ENCODE measurements at places on chromosomes 5 and 9.

GRCh38 chr5:16160706-16161105 lies 18.9 kb downstream of the MARCHF11 start:
- DNase-seq, result no peak

DNA sequence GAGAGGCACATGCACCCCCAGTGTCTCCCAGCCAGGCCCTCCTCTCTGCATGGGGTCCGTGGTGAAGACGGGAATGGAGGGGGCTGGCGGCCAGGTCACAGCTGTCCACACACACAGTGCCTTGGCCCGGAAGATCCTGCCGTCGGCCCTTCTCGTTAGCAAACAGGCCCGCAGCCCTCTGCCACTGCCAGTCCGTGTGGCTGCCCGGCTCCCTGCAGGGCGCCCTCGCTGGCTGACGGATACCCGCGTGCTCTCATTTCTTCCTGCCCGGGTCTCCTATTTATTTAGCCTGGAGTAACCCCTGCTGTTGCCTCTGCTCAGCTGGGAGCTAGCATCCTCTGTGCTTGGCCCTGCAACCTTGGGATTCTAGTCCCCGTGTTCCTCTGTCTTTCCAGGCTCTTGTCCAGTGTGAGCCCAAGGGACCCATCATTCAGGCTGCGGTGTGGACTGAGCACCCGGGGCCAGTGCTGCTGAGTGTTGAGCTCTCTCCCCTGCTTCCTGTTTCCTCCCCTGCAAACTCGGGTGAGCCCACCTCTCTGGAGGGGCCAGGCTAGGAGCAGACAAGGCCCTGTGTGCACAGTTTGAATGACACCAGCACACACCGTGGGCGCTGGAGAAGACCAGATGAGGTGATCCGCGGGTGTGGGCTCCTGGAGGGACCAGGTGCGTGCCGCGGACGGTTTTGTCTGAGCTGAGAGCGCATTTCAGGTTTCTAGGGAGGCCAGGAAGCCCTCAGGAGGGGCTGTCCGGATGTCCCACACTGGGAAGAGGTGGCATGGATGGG lies 14.6 kb upstream of the RNU6ATAC start:
- peak; percentile 83 for DNase-seq

DNA sequence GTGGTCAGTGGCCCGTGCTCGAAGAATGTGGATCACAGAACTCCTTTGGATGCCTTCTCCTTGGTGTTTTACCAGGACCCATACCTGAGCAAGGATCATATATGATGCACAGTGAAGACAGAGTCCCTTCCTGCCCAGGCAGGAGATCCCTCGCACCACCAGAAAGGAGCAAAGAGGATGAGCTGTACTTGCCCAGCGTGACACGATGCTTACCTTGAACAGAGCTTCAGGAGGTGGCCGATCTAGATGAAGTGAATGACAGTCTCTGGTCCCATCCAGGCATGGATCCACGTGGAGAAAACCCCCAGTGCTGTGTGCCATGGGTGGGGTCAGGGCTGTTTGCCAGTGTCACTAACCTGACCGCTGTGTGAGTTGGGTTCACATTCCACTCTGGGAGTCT lies 455.4 kb downstream of the GADD45G start:
- no peak for DNase-seq

- DNase-seq, result no peak
Observed at GRCh38 chr5:124310453-124310852, 436.0 kb downstream of the ZNF608 start.

DNA sequence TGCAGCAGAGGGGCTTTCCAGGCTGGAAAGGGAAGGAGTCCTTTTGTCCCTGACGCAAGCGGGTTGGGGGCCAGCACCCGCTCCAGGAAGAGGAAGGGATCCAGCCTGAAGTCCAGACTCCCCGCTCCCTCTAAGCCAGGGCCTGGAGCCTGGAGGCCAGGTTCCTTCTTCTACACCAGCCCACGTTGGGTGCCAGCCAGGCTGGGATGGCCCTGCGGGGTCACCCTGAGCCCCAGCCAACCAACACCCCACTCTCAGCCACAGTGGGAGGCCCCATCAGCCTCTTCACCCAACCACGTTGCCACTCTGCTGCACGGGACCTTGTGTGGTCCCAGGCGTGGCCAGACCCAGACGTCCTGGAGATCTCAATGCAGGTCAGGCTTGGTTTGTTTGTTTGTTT lies 970 bp upstream of the FUT7 start:
- no peak for DNase-seq

DNA sequence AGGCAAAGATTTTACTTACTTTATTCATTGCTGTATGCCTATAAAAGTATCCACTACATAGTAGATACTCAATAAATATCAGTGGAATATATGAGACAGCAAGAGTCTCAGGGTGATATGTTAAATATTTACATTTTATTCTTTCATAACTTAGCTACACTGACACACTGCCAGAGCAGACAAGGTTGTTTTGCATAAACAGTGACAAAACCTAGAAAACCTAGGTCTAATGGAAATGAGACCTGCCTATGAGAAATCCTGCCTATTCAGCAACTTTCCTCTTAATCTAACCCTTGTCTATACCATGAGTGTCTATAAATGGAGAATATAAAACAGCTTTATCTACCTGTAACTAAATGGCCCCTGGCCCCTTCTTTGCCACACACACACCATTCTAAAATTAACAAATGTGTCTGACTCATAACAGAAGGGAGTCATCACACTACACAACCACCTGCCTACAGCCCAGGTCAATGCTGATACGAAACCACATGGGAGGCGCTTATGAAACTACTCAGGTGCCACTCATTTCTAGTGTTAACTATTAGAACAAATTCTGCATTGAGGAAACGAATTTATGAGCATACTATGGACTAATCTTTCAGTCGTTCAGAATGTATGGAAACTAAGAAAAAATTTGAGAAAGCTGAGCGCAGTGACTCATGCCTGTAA lies 60.3 kb downstream of the UBAP2 start:
- no peak for DNase-seq

DNA sequence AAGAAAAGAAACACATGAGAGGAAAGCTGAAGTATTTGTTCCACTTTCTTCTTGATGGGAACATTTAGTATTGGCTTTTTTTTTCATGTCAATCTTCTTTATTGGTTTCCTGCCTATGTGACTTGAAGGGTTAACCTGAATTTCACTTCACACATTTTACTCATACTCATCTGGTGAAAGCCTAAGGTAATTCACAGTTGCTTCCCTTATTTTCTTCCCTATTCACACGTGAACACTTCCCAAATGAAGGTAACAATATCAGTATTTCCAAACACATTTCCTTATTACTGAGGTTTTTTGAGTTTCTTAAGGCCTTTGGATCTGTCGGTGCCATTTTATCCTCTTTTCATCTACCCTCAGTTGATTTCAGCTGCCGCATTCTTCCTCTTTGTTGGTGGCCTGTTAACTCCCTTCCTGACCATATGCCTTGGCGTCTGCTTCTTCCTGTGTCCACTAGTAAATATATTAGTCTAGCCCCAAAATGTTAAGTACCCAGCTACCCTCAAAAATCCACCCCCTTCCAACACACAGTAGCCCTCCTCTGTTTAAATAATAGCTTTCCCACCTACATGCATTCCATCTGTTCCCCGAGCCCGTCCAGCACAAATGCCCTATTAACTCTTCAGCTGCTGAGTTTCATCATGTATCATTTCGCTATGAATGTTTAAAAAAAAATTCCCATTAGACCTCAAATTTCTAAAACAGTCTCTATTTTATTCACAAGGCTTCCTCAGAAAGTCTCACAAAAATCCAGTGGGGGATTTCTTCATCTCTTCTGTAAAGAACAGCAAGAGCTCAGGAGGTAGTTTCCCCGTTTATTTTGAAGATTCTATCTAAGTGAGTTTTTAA lies 97.3 kb downstream of the USP20 start:
- DNase-seq, result no peak

- DNase-seq, result no peak
Observed at GRCh38 chr9:70409280-70409679, 5.2 kb downstream of the KLF9 start.

GRCh38 chr9:135409286-135410200 lies 70.0 kb upstream of the PPP1R26 start:
- DNase-seq, result no peak

DNA sequence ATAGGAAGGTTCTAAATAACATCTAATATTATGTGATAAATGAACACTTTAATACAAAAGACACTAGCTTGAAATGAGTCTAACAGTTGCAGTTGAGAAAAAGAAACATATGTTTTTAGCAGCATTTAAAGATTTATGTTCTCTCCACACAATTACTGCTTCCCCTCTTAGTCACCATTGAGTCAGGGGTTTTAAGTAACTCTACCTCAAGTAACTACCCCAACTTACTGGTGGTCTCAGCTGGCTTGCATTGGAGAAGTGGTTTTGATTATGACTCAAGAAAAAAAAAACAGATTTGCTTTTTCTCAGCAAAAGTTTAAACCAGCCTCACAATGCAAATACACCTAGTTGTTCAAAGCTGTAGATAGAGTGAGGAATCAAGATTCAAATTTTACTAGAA lies 1216.5 kb upstream of the CDH9 start:
- DNase-seq, result no peak

DNA sequence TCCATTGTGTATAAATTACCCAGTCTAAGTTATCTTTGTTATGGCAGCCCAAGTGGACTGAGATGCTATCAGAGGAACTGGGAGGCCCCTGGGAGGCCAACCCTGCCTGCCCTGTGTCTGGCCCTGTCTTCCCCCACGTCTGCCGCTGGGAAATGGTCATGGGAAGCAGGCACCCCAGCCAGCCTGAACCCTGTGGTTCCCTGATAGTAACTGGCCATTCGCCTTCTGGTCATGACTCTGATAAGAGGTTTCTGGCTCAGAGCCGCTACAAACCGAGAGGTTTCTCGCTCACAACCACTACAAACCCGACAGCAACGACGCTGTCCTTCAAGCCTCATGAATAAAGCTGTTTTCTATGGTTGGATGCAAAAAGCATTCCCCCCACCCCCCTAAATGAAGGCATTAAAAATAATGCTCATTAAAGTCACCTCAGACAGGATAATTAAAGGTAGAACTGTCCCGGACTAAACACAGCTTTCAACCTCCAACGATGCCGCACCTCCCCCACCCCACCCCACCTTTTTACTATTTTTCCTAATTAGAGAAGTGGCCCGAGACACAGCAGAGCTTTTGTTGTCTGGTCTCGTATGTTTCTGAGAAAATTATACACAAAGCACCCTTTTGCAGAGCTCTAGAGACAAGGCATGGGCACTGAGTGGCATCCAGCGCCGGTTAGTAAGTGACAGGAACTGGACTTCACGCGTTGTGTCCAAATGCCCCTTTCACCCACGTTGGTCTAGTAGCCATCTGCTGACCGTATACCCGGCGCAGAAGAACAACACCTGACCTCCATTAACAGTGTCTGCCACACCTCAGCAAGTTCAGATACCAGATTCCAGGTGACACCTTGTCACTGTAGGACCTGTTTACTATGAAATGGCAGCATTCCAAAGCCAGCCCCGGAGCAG lies 140.8 kb downstream of the COL23A1 start:
- no peak for DNase-seq

DNA sequence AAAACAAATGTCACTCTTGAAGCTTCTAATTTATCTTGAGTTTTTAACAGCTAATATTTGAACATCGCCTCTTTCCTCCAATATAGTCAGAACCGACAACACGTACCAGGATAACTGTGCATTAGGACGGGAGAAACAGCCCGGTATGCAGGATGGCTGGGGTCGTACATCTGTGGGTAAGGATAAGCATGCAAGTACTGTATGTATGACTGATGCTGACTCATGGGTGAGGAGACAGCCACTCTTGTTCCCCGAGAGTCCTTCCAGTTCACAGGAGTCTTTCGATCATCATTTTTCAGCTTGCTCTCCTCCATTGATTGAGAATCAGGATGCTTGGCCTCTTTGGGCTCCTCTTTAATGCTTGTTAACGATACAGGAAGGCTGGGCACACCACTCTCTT lies 102.3 kb downstream of the ZNF608 start:
- DNase-seq, result no peak

- DNase-seq, result no peak
Observed at GRCh38 chr5:1736065-1736464, 63.6 kb downstream of the MRPL36 start.

DNA sequence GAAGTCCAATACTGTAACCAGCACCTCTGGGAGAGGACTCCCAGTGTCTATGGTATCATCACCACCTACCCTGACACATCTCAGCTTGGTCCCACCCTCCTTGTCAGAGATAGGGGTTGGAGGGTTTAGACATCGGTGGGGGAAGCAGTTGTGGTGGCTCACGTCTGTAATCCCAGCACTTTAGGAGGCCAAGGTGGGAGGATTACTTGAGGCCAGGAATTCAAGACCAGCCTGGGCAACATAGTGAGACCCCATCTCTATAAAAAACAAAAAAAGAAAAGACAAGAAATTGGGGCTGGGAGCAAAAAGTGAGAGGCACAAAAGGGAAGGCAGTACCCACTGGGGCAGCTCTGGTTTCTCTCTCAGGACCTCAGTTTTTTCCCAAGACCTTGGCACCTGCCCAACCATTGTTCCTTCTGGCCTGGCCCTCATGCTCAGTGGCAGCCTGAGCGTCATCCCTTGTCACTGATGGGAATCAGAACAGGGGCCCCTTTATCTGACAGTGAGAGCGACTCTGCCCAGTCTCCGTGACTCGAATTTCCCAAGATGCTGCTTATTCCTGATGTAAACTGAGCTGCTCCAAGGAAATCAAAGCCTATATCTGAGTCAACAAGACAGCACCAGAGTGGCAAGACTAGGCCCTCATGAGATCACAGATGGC lies 80.5 kb upstream of the HSPA9 start:
- no peak for DNase-seq

DNA sequence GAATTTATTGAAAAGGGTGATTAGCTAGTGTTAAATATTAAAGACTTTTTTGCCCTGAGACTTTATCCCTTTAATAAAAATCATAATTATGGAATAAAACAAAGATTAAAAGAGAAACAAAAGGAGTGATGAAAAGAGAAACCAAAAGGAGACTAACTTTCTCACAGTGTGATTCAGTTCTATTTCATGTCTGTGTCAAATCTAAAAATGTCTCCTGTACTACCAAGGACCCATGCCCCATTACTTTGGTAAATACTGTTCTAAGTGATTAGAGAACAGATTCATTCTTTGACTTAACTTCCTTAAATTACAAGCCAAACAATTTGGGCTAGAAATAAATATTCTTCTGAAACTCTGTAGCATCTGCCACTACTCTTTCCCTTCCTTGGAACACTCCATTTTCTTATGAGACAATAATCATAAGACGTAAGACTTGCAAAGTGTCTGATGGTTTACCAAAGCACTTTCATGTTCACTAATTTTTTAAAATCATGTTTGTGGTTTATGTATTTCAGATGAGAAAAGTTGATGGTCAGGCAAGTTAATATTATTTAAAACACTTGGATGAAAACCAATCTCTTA lies 319.0 kb downstream of the EBF1 start:
- DNase-seq, result no peak

GRCh38 chr9:134717056-134717455 lies 75.5 kb downstream of the COL5A1 start:
- no peak for DNase-seq

GRCh38 chr5:168939156-168939800 lies 360.1 kb upstream of the PANK3 start:
- no peak for DNase-seq

DNA sequence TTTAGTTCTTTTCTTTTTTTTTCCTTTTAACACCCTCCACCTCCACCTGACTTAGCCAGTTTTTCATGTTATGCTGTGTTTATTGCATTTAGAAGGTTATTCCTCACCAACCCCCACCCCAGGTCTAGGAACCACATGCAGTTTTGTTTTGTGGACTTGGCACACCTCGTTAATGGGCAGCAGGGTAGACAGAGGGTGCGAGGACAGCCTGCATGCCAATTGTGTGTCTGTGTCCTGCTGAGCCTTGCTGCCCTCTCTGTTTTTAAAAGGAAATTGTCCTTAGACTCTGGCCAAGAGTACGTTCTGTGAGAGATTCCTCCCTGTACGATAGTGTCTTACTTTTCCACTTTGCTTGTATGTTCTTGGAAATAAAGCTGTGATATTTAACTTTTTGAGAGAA lies 13.9 kb downstream of the PIK3R1 start:
- no peak for DNase-seq
